ENCODE measurements at places on chromosomes 3 and 15.

- DNase-seq = no peak
These were observed 37.3 kb downstream of the ANP32A start for GRCh38 chr15:68783226-68784058.

GRCh38 chr15:59313641-59314332, 58.9 kb downstream of the MYO1E start:
- no peak for DNase-seq

DNA sequence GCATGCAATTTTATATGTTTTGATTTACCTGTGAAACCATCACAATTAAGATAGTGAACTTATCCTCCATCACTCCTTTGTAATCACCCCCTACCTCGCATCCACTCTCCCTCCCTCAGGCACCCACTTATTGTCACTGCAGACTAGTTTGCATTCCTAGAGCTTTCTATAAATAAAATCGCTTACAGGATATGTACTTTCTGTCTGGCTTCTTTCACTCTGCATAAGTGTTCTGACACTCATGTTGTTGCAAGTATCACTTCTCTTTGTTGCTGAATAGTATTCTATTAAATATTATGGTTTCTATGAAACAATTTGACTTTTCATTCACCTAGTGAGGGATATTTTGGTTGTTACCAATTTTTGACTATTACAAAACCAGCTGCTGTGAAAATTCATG, 139.3 kb downstream of the RSRC1 start:
- no peak for DNase-seq

GRCh38 chr15:43473885-43474284, 19.1 kb downstream of the TP53BP1 start:
- no peak for DNase-seq

DNA sequence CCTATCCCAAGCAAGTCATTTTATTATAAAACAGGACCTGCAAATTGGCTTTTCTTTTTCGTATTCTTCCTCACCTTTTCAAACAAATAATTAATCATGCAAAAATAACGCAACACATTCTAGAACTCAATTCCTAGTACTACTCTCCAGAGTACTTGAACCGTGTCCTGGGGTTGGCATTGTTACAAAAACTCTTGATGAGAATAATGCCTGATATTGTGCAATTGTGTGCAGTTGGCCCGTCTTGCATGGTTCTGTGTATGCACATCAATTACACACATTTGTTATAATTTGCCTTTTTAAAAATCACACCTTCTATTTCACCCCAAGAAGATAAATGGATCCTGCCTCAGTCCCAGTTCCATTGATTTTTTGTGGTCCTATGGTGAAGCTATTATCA, 205.4 kb downstream of the EPHB1 start:
- no peak for DNase-seq

GRCh38 chr15:61598655-61599054, 369.6 kb upstream of the RORA start:
- DNase-seq = peak; percentile 19

DNA sequence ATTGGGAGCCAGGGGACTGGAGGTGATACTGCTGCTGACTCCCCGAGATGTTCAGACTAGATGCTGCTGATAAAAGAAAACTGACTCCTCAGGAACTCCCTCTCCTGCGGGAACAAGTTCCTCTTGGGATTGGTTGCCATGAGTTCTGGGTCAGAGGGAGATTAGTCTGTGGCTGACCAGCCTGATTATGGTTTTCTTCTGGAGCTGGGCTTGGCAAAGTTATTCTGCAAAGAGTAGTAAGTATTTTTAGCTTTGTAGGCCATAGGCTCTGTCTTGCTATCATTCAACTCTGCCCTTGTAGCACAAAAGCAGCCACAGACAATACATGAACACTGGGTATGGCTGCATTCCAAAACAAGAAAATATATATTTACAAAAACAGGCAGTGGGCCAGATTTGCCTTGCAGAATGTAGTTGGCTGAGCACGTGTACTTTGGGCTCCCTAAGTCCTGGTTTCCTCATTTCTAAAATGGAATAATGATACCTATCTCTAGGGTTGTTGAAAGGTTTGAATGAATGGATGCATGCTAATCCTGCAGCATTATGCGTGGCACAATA, 796.8 kb downstream of the AGBL1 start:
- DNase-seq = no peak

GRCh38 chr3:108243243-108243642, 21.0 kb upstream of the IFT57 start:
- no peak for DNase-seq

- no peak for DNase-seq
These were observed 283.8 kb upstream of the ROBO1 start for GRCh38 chr3:80051602-80051962.

GRCh38 chr15:71060983-71061382, 54.3 kb upstream of the THSD4 start:
- no peak for DNase-seq

DNA sequence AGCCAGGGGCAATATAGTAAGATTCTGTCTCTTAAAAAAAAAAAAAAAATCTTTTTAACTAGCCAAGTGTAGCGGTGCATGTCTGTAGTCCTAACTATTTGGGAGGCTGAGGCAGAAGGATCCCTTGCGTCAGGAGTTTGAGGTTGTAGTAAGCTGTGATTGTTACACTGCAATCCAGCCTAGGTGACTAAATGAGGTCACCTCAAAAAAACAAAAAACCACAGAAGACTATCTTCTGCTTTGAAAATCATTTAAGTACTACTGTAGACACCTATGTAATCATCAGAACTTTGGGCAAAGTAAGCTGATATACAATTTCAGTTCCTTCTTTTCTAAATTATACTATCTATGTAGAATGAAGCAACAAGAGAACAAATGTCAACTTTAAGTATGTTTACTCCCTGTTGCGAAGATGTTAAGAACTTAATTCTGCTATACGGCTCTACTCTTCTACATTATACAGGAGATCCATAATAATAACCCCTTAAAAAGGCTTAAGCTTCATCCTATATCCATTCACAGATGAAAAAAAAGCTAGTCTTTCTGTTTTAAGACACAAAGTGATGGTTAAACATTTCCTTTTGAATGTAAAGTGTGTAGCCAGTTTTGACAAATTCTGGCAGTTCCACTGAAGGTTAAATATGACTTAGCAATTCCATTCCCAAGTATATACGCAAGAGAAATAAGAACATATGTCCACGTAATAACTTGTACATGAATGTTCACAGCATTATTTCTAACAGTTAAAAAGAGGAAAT, 15.2 kb downstream of the DAZL start:
- DNase-seq = no peak

DNA sequence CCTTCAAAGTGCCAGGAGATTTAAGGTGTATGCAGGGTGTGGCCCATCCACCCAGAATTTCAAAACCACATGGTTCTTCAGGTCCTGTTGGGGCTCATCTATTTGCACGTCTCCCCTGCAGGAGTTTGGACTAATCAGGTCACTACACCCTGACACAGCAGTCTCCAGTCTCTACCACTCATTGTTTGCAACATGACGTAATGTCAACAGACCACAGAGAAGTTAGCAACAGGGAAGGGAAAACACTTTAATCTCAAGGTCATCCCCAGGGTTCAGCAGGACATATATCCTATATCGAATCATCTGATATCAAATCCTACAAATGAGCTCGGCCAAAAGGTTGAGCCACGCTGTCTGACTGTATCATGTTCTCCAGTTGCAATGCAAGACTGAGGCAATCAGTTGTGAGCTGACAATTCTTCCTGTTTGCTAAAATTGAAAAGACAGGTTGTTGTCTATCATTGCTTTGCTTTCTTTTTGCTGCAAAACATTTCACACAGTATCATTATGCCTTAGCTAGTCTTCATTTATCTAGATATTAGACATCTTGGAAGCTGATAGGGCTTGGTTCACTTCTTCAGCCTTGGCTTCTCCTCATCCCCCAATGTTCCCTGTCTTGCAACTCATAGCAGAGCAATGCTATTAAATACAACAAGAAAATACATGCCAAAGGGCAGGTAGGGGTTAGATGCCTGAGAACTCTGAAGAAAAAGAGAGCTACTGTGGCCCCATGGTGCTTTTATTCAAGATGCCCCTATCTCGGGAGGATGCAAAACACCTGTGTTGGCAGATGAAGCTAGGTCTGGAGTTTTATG, 13.4 kb upstream of the LEKR1 start:
- no peak for DNase-seq

DNA sequence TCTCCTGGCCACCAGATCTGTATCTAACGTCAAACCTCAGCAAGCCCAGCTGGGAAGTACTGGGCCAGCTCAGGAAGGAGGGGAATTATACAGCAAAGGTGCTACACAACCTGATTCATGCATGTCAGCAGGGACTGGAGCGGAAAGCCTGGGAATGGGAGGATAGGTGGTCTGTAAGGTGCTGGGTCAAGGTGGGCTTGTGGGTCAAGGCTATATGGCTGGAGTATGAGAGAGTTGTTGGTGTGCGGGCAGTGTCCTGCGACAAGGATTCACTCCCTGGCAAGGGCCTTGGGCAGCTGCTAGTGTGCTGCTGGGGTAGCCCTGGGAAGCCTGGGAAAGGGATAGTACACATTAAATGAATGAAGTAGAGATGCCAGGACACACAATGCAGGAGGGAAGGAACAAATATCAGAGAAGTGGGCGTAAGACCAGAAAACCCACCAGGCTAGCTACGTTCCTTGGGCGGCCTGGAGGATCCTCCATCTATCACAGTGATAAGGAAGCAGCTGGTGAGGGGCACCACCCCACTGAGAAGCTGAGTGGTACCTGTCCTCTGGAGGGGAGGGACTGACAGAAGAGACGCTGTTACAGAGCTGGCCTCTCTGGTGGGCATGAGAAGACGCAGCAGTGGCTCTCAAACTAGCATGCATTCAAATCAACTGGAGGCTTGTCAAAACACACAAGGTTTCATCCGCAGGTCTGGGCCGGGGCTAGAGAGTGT, 8.5 kb upstream of the SYNM start:
- DNase-seq = no peak

DNA sequence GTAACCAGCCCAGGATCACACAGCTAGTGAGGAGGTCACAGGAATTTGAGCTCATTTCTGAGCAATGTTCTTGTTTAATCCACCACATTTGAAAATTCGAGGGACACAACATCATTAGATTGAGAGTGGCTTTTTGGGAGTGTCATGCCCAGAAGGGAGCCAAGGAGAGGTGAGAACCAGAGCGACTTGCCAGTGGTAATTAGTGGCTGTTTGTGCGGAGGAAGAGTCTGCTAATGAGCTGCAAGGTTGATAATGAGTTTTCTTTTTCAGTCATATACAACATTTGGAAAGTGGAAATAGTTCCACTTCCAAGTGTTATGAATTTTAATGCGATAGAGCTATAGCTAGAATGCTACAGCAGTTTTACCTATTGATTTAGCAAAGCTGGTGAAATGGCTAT, 19.7 kb downstream of the GABRA5 start:
- DNase-seq = no peak

- no peak for DNase-seq
These were observed 288.9 kb downstream of the EFHB start for GRCh38 chr3:19645093-19645492.

GRCh38 chr3:135576751-135577150, 388.8 kb upstream of the PPP2R3A start:
- no peak for DNase-seq

GRCh38 chr15:52318729-52319500, 23.3 kb upstream of the MYO5C start:
- DNase-seq = no peak

DNA sequence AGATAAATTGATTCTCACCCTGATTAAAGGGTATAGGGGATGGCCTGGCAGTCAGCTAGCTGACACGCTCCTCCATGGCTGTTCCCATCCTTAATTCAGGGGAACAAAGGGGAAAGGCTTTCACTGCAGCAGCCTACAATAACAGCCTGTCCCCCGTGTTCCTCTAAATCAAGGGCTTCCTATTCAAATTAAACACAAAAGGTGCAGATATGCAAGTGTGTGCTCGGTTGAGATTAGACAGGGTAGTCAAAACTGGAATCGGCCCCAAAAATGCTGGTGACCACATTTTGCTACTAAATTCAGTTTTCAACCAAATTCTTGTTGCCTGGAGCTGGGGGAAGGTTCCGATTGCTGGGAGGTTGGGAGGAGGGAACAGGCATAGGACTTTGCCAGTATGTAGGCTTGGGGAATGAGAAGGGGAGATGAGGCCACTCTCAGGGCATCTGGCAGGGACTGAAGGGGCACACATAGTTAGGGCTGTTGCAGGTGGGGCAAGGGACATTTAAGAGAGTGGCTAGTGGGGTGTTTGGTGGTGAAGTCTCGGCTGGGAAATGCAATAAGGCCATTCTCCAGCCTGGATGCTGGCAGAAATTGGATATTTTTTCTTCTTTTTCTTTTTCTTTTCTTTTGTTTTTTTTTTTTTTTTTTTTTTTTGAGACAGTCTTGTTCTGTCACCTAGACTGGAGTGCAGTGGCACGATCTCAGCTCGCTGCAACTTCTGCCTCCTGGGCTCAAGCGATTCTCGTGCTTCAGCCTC, 32.9 kb upstream of the CTSH start:
- DNase-seq = no peak

GRCh38 chr3:100725935-100726513, 16.7 kb downstream of the TFG start:
- no peak for DNase-seq

DNA sequence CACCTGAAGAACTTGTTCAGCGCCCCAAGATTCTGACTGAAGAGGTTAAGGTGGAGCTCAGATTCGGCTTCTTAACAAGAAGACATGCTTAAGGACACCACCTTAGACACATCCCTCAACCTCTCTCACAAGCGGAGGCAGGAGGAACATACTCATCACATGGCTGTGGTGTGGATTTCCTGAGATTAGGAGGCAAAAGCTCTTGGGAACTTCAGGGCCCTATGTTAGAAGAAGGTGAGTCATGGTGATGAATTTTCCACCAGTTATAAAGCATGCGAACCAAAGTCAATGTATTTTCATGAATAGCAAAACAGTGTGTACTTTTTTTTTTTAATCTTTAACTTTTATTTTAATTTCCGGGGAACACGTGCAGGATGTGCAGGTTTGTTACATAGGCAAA, 212.2 kb upstream of the SUCLG2 start:
- no peak for DNase-seq

DNA sequence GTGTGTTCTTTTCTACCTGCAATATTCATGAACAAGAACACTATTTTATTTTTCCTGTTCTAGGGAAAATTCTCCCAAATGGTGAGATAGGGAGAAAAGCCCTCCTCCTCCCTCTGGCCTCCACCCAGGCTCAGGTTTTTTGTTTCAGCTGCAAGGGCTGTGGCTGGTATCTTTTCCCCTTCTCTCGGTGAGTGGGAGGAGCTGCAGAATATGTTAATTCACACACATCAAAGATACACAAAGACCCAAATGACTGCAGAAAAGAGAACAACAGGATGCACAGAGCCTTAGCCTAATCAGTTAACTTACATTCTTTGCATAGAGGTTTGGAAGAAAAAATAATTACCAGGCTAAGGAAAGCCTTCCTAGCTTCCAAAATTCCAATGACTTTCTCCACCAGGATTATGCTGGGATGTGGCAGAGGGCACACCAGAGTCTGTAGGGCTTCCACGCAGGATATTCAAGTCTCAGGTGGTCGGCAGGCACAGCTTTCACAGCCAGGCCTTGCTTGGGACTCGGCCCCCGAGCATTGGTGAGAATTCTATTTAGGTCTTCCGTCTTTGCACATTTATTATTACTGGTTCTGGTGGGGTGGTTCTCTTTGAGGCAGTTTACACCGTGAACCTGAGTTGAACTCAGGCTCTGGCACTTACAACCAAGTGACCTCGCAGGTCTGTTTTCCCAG, 64.9 kb downstream of the ABHD5 start:
- DNase-seq = no peak
